ENCODE measurements at places on chromosomes 4 and X.

- DNase-seq: no peak
- H3K4me3 ChIP-seq: no peak overlapping the region
- no peaks in the 10 kb centered on the region for H3K36me3 ChIP-seq
- H3K27ac ChIP-seq: no peak overlapping the region
These were observed 11.9 kb downstream of the HSD17B13 start for GRCh38 chr4:87310691-87311335.

- H3K27ac ChIP-seq: no peak overlapping the region
- H3K27me3 ChIP-seq: no peaks in the 10 kb centered on the region
- no peak overlapping the region for H3K4me3 ChIP-seq
- DNase-seq: no peak
- H3K36me3 ChIP-seq: no peaks in the 10 kb centered on the region
These were observed 81.1 kb downstream of the VMA21 start for GRCh38 chrX:151478058-151478457.

GRCh38 chr4:128298146-128298758 is 10.6 kb upstream of the PGRMC2 start:
- no peak overlapping the region for H3K27ac ChIP-seq
- no peak overlapping the region for H3K4me3 ChIP-seq
- peaks cover 3% of the 10 kb centered on the region for H3K4me1 ChIP-seq

GRCh38 chr4:71830-72229 is 18.7 kb downstream of the ZNF595 start:
- no peaks in the 10 kb centered on the region for H3K27me3 ChIP-seq
- H3K27ac ChIP-seq: no peak overlapping the region
- no peak for DNase-seq
- peaks cover 29% of the 10 kb centered on the region for H3K36me3 ChIP-seq
- H3K4me3 ChIP-seq: no peak overlapping the region

GRCh38 chr4:182825786-182826185 is 91.4 kb downstream of the DCTD start:
- H3K27ac ChIP-seq: no peak overlapping the region
- no peak overlapping the region for H3K4me3 ChIP-seq
- no peaks in the 10 kb centered on the region for H3K4me1 ChIP-seq
- peaks cover 15% of the 10 kb centered on the region for H3K27me3 ChIP-seq
- no peak for DNase-seq

- no peak for DNase-seq
- H3K36me3 ChIP-seq: no peaks in the 10 kb centered on the region
- no peaks in the 10 kb centered on the region for H3K27me3 ChIP-seq
- H3K4me1 ChIP-seq: peaks cover 5% of the 10 kb centered on the region
- no peak overlapping the region for H3K4me3 ChIP-seq
These were observed 1215.8 kb downstream of the RAPGEF2 start for GRCh38 chr4:160318567-160319220.

DNA sequence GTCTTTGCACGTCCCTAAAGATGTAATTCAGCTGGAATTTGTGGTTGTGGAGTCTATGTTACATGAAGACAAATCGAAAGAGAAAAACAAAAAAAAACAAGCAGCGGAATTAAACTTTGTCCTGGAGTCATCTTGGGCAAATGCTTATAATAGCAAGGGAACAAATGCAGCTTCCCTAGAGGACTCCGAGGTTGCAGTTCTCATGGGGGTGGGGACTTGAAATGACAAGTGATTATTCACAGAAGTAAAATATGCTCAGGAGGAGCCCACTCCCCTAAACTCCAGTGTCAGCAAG is 362.4 kb downstream of the ARHGAP24 start:
- peaks cover 57% of the 10 kb centered on the region for H3K4me1 ChIP-seq
- no peak for DNase-seq
- peak overlapping the region; percentile 4 for H3K4me3 ChIP-seq

DNA sequence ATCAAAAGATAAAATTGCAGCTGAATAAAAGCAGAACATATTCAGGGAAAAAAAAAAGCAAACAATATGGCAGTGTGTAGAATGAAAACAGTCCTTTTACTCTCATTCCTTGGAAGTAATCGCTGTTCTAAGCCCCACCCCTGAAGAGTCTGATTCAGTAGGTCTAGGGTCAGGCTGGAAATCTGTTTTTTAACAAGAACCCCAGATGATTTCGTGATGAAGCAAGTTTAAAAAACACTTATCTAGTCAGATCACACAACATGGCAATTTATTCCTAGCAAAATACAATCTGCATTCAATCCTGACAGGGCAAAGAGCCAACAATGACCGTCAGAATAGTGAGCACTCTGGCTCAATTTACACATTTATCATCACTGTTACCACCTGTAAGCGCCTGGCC is 16.1 kb downstream of the FAM120C start:
- no peak overlapping the region for H3K27ac ChIP-seq
- H3K4me1 ChIP-seq: no peaks in the 10 kb centered on the region
- DNase-seq: no peak
- no peaks in the 10 kb centered on the region for H3K27me3 ChIP-seq
- H3K36me3 ChIP-seq: no peaks in the 10 kb centered on the region

DNA sequence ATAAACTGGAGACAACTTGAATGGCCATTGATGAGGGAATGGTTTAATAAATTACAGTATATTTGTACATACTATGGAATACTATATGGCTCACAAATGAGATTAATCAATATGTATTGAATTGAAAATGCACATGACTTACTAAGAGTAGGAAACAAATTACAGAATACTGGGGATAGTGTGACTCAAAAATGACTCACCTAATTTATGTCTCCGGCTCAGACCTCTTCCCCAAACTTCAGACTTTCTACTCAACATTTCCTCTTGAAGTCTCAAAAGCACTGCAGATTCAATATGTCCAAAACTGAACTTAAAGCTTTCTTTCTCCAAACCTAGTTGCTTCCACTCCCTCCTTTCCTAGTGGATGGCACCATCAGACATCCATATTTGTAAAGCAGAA is 28.8 kb upstream of the GRIA3 start:
- DNase-seq: no peak
- H3K27me3 ChIP-seq: no peaks in the 10 kb centered on the region

DNA sequence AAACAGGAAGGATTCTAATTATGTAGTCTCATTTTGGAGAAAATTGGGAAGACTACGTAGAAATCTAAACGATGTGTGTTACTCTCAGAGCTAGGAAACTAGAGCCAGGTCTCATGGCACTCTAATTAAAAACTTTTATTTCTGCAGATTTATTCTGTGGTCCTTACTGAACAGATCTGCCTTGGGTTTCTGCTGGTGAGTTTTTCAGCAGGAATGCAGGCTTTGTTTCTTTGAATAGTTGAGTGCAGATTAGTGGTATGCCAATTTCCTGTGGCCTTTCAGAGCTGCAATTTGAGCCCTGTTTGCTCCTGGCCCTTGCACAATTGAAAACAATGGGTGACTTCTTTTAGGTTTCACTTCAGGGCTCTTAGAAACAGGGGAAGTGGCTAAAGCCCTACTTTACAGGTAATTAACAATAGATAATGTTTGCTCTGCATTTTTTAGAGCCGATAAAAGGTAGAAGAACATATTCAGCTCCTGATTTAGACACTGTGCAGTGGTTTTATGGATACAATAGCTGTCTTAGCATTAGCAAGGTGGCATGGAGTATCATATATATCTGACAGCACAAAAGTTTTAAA is 21.8 kb downstream of the SPRY1 start:
- DNase-seq: no peak
- H3K27me3 ChIP-seq: no peaks in the 10 kb centered on the region
- no peaks in the 10 kb centered on the region for H3K36me3 ChIP-seq
- H3K27ac ChIP-seq: peak overlapping the region; percentile 62
- no peak overlapping the region for H3K4me3 ChIP-seq
- H3K4me1 ChIP-seq: peaks cover 42% of the 10 kb centered on the region

- H3K4me3 ChIP-seq: no peak overlapping the region
- no peak overlapping the region for H3K27ac ChIP-seq
- DNase-seq: no peak
- no peaks in the 10 kb centered on the region for H3K4me1 ChIP-seq
- no peaks in the 10 kb centered on the region for H3K36me3 ChIP-seq
- peaks cover 7% of the 10 kb centered on the region for H3K27me3 ChIP-seq
These were observed 223.1 kb upstream of the DMD start for GRCh38 chrX:33434256-33435092.

Data from chondrocyte (in vitro differentiated cells).